ENCODE measurements at places on chromosomes 5 and 9.

DNA sequence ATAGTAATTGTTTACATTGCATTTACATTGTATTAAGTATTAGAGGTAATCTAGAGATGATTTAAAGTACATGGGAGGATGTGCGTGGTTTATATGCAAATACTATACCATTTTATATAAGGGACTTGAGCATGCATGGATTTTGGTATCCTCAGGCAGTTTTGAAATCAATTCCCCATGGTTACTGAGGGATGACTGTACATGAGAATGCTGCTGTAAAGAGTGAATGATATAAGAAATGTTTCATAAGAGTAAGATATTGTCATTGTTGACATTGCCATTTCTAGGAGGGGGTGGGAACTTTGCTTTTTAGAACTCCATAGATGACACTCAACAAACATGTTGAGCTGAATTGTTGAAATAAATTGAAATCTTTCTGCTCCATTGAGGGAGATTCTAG lies 185.0 kb downstream of the SEMA6A start:
- DNase-seq: no peak

GRCh38 chr9:109476642-109477257 lies 21.4 kb downstream of the PTPN3 start:
- no peak for DNase-seq

GRCh38 chr9:112864403-112864802 lies 26.3 kb downstream of the SLC46A2 start:
- no peak for DNase-seq

- no peak for DNase-seq
Observed at GRCh38 chr5:34452170-34452828, 203.8 kb upstream of the RAI14 start.

Data from activated CD4-positive, alpha-beta memory T cell treated with anti-CD3 and anti-CD28 coated beads, Interleukin-2, amount 10 ng/mL, durations not matched to agents 7 days and 5 days (primary cell).